ENCODE measurements at places on chromosomes 2 and 18.
A peak's percentile ranks its signal among the peaks of the same experiment; 100 is the strongest.

- no peak for DNase-seq
Observed at GRCh38 chr2:189514104-189514503, 66.5 kb downstream of the SLC40A1 start.

- peak; percentile 74 for DNase-seq
Observed at GRCh38 chr2:84516234-84516986, at the start of gene DNAH6. TSS of gene DNAH6 (plus strand) at chr2:84516498. CDS start at chr2:84517827, 1,329 bp downstream.

DNA sequence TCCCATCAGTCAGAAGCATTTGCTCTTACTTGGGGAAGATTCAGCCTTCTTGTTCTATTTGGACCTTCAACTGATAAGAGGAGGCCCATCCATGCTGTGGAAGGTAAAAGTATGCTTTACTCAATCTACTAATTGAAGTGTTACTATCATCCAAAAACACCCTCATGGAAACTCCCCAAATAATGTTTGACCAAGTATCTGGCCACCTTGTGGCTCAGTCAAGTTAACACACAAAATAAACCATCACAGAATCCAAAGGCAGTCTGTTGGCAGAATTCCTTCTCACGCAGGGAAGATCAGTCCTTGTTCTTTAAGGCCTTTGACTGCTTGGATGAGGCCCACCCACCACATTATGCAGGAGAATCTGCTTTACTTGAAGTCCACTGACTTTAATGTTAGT lies 531.2 kb upstream of the SMIM21 start:
- DNase-seq = no peak

DNA sequence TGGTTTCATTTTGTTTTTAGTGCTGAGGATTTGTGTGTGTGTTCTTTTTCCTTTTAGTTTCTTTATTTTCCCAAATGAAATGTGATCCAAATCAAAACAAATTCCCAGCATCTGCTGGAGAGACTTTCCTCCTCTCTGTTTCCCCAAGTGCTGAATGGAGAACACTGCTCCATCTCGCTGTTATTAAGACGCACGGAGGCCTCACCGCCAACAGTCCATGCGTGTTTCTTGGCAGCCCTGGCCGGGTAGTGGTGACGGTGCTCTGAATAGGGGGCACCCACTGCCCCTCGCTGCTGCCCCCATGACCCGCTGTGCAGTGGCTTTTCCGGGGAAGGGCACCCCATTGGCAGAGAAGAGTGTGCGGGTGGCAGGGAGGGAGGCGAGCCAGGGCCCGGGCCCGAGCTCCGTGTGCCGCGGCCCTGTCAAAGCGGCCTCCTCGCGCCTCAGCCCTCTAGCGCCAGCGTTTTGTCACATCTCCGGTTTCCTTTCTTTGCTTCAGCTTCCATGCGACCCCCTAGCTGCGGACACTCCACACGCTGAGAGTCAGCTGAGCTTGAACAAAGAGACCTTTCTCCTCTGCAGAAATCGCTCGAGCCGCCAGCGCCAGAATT lies 473.7 kb upstream of the SALL3 start:
- DNase-seq = no peak

- DNase-seq = peak; percentile 45
Observed at GRCh38 chr18:79400591-79401381, 5.1 kb downstream of the NFATC1 start.

DNA sequence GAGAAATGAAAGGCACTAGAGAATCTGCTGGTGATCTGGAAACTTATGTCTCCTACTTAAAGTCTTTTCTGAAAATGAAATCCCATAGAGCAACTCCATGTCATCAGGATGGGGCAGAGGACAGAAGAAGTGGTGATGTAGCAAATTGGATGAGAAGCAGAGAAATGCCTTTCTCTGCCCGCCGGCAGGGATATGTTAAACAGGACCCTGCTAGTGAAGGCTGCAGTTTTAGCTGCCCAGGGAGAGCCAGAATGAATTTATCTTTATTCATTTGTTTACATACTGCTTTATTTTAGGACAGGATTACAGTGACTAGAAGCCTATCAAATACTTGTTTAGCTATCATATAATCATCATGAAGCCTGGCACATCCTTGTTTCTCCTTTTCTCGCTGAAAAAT lies 247.0 kb downstream of the DOK6 start:
- DNase-seq = no peak

GRCh38 chr2:145304501-145304900 lies 784.6 kb upstream of the ZEB2 start:
- DNase-seq = no peak

- DNase-seq = no peak
Observed at GRCh38 chr2:58032016-58032763, 14.4 kb upstream of the VRK2 start.

GRCh38 chr2:1742681-1743395 lies 1.5 kb downstream of the PXDN start:
- peak; percentile 10 for DNase-seq

GRCh38 chr2:19857100-19857499 lies 44.7 kb downstream of the TTC32 start:
- DNase-seq = no peak

DNA sequence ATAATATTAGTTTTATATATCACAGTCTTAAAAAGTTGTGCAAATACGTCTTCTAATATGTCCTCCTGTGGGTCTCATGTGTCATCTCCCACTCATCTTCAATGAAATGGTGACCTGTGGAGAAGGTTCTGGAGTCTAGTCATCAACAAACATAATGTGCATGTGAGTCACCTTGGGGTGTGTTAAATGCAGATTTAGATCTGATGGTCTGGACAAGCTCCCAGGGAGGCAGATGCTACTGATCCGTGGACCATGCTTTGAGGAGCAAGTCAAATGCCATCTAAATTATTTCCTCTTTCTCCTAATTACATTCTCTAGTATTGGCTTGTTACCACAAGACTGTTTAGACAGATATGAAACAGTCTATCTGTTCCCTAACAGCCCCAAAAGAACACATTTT lies 210.9 kb downstream of the CD226 start:
- no peak for DNase-seq

DNA sequence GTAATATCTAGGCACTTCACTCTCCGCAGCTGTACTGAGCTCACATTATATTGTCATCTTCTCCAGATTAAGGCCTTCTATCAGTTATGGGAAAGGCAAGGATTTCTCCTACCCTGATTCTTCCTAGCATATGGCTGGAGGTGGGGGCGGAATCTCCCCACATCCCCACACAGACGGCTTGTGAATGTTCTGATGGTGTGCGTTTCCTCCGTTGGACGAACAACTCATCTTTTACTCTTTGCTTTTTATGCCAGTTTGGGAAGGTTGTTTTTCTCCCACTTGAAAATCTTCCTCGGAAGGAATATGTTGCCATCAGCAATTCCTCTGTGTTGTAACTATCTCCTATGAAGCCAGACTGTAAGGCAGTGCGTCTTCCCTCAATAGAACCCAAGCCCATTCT lies 24.3 kb downstream of the KLHL29 start:
- no peak for DNase-seq

GRCh38 chr18:5284808-5285207 lies 10.7 kb downstream of the ZBTB14 start:
- no peak for DNase-seq

DNA sequence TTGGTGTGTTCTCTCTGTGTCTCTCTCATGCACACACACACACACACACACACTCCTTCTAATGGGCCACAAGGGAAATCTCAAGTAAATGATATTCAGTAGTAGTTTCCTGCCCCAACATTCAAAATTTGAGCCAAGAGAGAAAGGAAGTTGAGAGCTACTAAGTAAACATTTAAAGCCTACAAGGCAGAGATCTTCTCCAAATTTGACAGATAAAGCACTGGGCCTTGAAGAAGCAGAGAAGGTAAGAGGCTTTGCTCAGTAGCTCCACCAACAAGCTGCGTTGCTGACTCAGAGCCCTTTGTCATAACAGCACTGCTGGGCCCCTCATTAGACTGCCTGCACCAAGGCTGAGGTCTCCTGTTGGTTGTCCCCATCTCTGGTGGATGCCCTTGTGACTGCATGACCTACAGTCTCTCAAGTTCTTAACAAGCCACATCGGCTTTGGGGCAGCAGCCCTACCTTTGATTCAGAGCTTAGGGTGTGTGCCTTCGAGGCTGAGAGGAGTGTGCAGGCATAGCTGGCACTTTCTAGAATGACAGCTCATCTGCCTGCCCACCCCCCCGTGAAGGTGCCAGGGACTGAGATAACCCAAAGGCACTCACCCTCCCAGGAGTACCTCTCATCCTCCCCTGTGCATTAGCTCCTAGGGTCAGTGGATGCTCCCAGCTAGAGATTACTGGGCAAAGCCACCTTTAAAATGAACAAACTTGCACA lies 32.3 kb upstream of the NEB start:
- peak; percentile 12 for DNase-seq

- no peak for DNase-seq
Observed at GRCh38 chr2:45729753-45730512, 78.5 kb downstream of the PRKCE start.

- DNase-seq = peak; percentile 96
Observed at GRCh38 chr2:10448576-10449485, 704 bp upstream of the ODC1 start.

GRCh38 chr2:67776276-67776675 lies 286.5 kb downstream of the C1D start:
- no peak for DNase-seq

- DNase-seq = no peak
Observed at GRCh38 chr2:21356086-21356856, 232.5 kb downstream of the TDRD15 start.

DNA sequence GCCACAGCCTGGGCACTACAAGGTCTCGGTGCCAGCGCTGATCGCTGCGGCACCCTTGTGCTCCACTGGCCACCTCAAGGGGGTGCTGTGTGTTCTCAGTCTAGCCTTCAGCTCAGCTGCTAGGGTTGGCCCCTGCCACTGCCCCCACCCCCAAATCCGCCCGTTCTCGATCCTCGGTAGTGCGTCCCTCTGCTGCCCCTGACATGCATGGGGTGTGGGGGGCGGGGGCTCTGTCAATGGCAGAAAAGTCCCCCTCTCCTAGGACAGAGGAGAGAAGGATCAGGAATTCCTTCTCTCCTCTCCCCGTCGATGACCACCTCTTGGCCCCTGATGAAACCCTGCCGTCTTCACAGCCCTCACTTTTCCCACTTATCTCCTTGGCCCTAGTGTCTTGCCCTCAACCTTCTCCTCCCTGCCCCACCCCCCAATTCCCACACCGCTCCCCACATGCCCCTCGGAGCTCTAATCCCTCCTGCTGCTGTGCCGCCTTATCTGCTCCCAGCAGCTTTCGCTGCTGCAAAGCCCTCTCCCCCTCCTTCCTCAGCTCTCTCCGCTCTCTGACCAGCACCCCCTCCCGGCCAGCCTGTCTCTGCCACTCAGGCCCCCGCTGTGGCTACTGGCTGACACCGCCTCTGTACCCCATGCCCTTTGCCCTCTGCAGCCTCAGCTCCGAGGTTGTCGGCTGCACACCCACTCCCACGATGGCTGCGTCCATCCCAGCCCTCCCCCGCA lies 4.3 kb upstream of the ASIC4 start:
- peak; percentile 50 for DNase-seq

DNA sequence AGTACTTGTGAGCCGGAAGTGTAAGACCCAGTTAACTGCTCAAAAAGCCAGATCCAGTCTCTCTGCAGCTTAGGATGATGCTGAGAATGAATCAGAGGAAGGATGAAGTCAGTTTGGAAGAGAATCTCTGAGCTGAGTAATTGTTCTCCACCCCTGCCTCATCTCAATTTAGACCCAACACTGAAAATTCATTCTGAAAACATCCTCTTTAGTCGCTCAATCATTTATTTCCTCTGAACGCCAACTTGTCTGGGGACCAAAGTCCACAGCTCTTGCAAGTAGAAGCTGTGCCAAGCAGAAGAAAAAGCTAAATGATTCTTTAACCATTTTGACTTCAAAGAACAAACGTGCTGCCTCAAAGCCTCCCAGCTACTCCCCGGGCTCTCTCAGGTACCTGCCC lies 177.1 kb upstream of the KLHL29 start:
- DNase-seq = no peak

GRCh38 chr2:166725927-166726924 lies 162.1 kb upstream of the XIRP2 start:
- DNase-seq = no peak

- DNase-seq = no peak
Observed at GRCh38 chr2:226556050-226556449, 243.6 kb downstream of the IRS1 start.

All from activated T-cell treated with anti-CD3 and anti-CD28 coated beads for 48 hours (primary cell).